Central memory CD8-positive, alpha-beta T cell (primary cell): ENCODE measurements at places on chromosomes 11 and 22.
A peak's percentile ranks its signal among the peaks of the same experiment; 100 is the strongest.

DNA sequence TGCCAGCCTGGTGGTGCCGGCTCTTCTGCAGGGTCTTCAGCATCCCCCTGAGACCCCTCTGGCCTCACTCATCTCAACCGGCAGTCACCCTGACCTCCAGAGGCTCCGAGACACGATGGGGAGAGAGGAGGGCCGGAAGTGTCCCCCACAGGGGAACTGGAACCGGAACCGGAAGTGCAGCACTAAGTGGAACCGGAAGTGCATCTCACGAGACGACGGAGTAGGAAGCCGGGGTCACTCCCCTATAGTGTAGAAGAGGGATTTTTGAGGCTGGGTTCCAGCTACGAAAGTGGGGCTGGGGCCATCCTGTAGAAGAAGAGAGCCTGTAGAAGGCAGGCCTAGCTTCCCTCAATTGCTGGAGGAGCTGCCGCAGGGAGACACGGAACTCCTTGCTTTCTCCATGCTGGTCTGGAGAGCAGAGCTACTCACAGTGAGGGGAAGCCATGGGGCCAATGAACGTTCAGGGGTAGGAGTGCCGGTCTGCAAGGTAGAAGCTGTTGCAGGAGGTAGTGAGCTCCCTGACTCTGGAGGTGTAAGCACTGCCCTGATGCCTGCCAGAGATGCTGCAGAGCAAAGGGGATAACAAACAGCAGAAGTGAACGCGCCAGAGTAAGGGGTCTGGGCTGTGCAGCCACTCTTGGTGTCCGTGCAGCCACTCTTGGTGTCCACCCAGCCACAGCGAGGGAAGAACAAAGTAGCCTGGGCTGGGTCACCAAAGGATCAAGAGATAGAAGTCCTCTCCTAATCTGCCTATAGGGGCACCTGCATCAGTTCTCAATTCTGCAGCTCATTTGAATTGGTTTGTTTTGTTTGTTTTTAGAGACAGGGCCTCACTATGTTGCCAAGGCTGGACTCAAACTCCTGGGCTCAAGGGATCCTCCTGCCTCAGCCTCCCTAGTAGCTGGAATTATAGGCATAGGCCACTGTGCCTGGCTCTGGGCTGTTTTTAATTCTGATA lies 21.9 kb downstream of the SCUBE1 start:
- H3K4me1 ChIP-seq, result peaks cover 6% of the 10 kb centered on the region
- H3K4me3 ChIP-seq, result no peak overlapping the region
- no peaks in the 10 kb centered on the region for H3K27me3 ChIP-seq
- H3K36me3 ChIP-seq, result no peaks in the 10 kb centered on the region

- H3K27ac ChIP-seq, result no peak overlapping the region
- DNase-seq, result no peak
- H3K4me1 ChIP-seq, result no peaks in the 10 kb centered on the region
- H3K36me3 ChIP-seq, result no peaks in the 10 kb centered on the region
- H3K27me3 ChIP-seq, result peaks cover 18% of the 10 kb centered on the region
- H3K4me3 ChIP-seq, result no peak overlapping the region
Observed at GRCh38 chr22:23077627-23078461, 7.5 kb downstream of the GNAZ start.

- H3K4me3 ChIP-seq, result no peak overlapping the region
- no peak for DNase-seq
- H3K27me3 ChIP-seq, result peaks cover 6% of the 10 kb centered on the region
- no peak overlapping the region for H3K27ac ChIP-seq
Observed at GRCh38 chr11:124467381-124467927, 22.0 kb upstream of the OR8B8 start.

DNA sequence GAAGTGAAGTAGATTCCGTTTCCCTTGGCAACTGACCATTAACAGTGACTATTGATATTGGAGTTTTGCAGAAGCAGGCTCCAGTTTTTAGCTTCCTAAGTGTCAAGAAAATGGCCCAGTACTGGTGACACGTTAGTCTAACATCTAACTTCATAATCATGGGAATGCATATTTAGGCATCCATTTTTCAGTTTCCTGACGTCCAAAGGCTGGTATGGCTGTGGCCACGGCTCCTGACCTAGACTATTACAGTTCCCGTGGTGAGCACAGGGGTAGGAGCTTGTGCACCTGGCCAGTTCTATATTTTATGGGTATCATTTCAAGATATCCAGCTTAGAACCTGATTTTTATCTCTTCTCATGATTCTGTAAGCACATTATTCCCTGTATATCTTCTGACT lies 323.8 kb downstream of the GUCY1A2 start:
- H3K4me1 ChIP-seq, result no peaks in the 10 kb centered on the region
- H3K27me3 ChIP-seq, result no peaks in the 10 kb centered on the region
- H3K4me3 ChIP-seq, result no peak overlapping the region
- H3K27ac ChIP-seq, result no peak overlapping the region
- H3K36me3 ChIP-seq, result no peaks in the 10 kb centered on the region

GRCh38 chr22:46336119-46337078 lies 885 bp downstream of the TRMU start:
- peak overlapping the region; percentile 95 for H3K4me3 ChIP-seq
- no peaks in the 10 kb centered on the region for H3K27me3 ChIP-seq
- H3K4me1 ChIP-seq, result peaks cover 35% of the 10 kb centered on the region
- no peak for DNase-seq
- H3K27ac ChIP-seq, result peak overlapping the region; percentile 89

DNA sequence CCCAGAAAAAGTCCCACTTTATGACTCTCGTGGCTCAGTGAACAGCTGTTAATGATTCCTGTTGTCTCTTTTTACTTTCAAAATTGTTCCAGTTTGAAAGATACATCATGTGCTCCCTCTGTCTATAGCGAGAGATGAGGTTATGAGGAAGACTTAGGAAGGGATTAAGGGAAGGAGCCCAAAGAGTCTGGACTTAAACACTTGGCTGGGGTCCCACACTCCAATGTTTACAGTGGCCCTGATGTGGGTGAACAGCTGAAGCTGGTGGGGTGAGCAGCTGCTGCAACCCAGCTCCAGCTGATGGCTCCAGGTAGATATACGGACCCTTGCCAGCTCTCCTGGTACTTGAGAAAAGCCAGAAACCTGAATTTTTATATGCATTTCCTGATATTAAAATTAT lies 84.5 kb upstream of the PLET1 start:
- no peaks in the 10 kb centered on the region for H3K4me1 ChIP-seq
- no peak overlapping the region for H3K4me3 ChIP-seq
- DNase-seq, result no peak
- no peak overlapping the region for H3K27ac ChIP-seq

DNA sequence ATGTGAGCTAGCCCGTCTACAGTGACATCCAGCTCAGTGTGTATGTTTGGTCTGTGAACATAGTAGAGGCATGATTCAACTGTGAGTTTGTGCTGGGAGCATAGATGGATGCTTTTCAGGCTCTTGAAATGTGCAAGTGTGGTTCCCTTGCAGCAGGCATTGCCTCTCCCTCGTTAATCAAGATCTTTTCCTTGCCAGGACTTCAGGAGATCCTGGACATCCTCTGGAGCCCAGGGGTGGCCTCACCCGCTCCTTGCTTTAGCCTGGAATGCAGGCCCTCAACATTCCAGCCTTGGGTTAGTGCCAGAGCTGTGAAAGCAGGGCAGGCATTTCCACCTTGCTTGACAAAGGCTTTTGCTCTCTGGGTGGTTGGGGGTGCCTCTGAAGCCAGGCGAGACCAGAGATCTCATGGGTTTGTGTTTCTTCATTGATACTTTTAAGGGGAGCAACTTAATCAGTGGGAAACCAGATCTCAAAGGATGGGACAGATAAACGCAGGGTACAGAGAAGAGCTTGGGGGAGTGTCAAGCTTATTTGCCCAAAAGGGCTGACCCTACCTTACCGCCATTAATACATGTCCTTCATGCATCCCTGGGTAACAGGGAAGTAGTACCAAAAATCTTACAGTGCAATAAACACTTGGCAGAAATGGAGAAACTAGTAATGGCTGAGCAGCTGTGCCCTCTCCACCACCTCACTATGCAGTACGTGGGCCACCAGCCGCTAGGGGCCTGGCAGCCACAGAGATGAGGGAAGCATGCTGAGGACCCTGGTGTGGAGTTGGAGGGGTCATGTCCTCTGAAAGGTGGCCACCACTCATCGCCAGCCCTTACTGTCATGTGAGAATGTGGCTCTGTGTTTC lies 72.1 kb downstream of the PTPRJ start:
- H3K4me1 ChIP-seq, result peaks cover 74% of the 10 kb centered on the region
- peak overlapping the region; percentile 57 for H3K27ac ChIP-seq
- DNase-seq, result no peak
- H3K4me3 ChIP-seq, result no peak overlapping the region
- no peaks in the 10 kb centered on the region for H3K27me3 ChIP-seq

GRCh38 chr22:47786650-47787290 lies 1024.3 kb downstream of the TBC1D22A start:
- no peak for DNase-seq
- no peak overlapping the region for H3K27ac ChIP-seq
- no peaks in the 10 kb centered on the region for H3K36me3 ChIP-seq
- peaks cover 6% of the 10 kb centered on the region for H3K4me1 ChIP-seq
- no peak overlapping the region for H3K4me3 ChIP-seq

DNA sequence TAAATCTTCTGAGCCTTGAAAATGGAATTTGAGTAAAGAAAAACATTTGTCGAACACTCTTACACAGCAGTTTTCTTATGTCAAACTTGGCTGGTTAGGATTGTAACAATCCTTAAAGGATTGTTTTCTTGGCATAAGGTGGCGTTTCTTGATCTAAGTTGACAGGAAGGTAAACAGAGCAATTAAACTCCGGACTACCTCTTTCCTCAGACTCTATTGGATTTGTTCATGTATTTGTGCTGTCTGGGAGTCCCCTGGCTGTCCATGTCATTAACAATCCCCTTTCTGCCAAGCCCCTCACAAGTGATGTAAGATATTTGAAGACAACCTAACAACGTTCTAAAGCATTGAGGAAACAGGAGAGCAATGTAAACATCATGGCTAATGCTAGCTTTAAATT lies 222.5 kb upstream of the SNX19 start:
- H3K27me3 ChIP-seq, result no peaks in the 10 kb centered on the region
- H3K36me3 ChIP-seq, result no peaks in the 10 kb centered on the region
- no peaks in the 10 kb centered on the region for H3K4me1 ChIP-seq
- no peak for DNase-seq
- no peak overlapping the region for H3K4me3 ChIP-seq

- peaks cover 62% of the 10 kb centered on the region for H3K36me3 ChIP-seq
- H3K4me1 ChIP-seq, result no peaks in the 10 kb centered on the region
- no peaks in the 10 kb centered on the region for H3K27me3 ChIP-seq
Observed at GRCh38 chr11:11952036-11952435, 56.4 kb downstream of the DKK3 start.

- H3K27ac ChIP-seq, result peak overlapping the region; percentile 9
- H3K36me3 ChIP-seq, result peaks cover 3% of the 10 kb centered on the region
- peaks cover 53% of the 10 kb centered on the region for H3K4me1 ChIP-seq
- DNase-seq, result no peak
Observed at GRCh38 chr11:86805873-86806310, 5.5 kb downstream of the PRSS23 start.

DNA sequence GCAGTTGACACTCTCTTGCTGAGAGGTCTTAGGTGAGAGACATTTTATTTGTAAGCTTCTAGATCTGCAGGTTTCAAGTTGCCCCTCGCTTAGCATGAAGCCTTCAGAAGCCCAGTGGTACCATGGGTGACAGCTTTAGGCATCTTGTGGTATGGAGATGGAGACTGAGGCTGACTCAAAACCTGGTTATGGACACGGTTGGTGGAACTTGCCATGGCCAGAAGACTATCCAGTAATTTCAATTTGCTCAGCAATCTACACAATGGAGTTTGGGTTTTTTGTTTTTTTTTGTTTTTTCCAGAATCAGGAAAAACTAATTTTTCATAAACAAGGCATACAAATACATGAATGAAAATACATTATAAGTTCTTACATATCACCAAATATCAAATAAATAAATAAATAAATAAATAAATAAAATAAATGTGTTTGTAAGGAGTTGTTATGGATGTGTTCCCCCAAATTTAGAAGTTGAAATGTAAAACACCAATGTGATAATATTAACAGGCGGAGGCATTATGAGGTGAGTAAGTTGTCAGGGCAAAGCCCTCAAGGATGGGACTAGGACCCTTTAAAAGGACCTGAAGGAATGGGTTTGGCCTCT lies 22.6 kb downstream of the ETS1 start:
- peaks cover 9% of the 10 kb centered on the region for H3K4me1 ChIP-seq
- H3K36me3 ChIP-seq, result no peaks in the 10 kb centered on the region
- no peak for DNase-seq
- H3K27ac ChIP-seq, result no peak overlapping the region

- H3K36me3 ChIP-seq, result peaks cover 1% of the 10 kb centered on the region
- peaks cover 50% of the 10 kb centered on the region for H3K4me1 ChIP-seq
- H3K27me3 ChIP-seq, result no peaks in the 10 kb centered on the region
- DNase-seq, result no peak
Observed at GRCh38 chr11:330694-331357, 10.2 kb upstream of the IFITM3 start.

- no peak overlapping the region for H3K27ac ChIP-seq
- no peak for DNase-seq
- no peaks in the 10 kb centered on the region for H3K4me1 ChIP-seq
- peak overlapping the region; percentile 13 for H3K4me3 ChIP-seq
- no peaks in the 10 kb centered on the region for H3K36me3 ChIP-seq
Observed at GRCh38 chr11:61954851-61955421, 4.8 kb downstream of the BEST1 start.

DNA sequence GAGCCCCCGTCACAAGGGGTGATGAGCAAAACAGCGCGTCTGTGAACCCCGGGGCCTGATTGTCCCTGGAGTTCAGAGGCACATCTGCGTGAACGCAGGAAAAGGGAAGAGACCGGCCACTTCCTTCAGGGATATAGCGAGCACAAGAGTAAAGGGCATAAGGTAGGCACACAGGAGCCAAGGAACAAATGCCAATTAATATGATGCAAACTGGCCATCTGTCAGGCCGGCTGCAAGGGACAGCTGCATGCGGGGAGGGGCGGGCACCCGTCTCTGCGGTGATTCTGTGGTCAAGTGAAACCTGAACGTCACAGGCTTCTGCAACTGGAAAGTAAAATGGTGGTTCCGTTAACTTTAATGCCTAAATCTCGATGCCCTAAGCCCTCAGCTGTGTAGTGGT lies 64.7 kb downstream of the TRIM29 start:
- DNase-seq, result no peak
- peaks cover 4% of the 10 kb centered on the region for H3K4me1 ChIP-seq
- H3K27me3 ChIP-seq, result peaks cover 41% of the 10 kb centered on the region
- H3K4me3 ChIP-seq, result no peak overlapping the region
- H3K27ac ChIP-seq, result no peak overlapping the region

GRCh38 chr22:38706101-38706900 lies 557 bp downstream of the GTPBP1 start:
- no peaks in the 10 kb centered on the region for H3K27me3 ChIP-seq
- H3K27ac ChIP-seq, result peak overlapping the region; percentile 91
- peak overlapping the region; percentile 91 for H3K4me3 ChIP-seq
- peaks cover 26% of the 10 kb centered on the region for H3K36me3 ChIP-seq

GRCh38 chr11:108751444-108751843 lies 86.6 kb downstream of the DDX10 start:
- no peak overlapping the region for H3K4me3 ChIP-seq
- peaks cover 33% of the 10 kb centered on the region for H3K4me1 ChIP-seq
- no peaks in the 10 kb centered on the region for H3K36me3 ChIP-seq
- no peak overlapping the region for H3K27ac ChIP-seq

GRCh38 chr11:130315354-130315970 lies 745 bp upstream of the ZBTB44 start:
- peak overlapping the region; percentile 98 for H3K27ac ChIP-seq
- peak overlapping the region; percentile 89 for H3K4me3 ChIP-seq
- peaks cover 41% of the 10 kb centered on the region for H3K4me1 ChIP-seq
- peak; percentile 27 for DNase-seq

GRCh38 chr22:40628354-40629042 lies 8.0 kb downstream of the MRTFA start:
- no peak overlapping the region for H3K4me3 ChIP-seq
- peaks cover 47% of the 10 kb centered on the region for H3K4me1 ChIP-seq
- no peak overlapping the region for H3K27ac ChIP-seq
- H3K36me3 ChIP-seq, result no peaks in the 10 kb centered on the region
